ENCODE measurements at places on chromosomes 5 and 9.

DNA sequence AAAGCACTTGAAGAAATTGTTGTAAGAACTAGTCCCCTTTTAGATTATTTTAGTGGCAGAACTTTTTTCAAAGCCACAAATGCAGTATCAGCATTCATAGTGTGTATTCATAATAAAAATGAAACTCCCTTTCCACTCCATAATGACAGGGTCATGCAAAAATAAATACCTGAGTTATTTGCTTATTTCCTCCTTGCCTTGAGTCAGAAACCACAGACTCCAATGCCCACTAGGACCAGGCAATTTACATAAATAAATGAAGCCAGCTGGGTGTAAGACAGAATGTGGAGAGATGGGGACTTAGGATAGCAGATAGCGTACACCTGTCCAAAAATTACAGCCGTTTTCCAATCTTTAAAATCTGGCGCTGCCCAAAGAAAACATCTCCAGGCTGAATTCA, 417.8 kb downstream of the TMEM161B start:
- no peak for DNase-seq

DNA sequence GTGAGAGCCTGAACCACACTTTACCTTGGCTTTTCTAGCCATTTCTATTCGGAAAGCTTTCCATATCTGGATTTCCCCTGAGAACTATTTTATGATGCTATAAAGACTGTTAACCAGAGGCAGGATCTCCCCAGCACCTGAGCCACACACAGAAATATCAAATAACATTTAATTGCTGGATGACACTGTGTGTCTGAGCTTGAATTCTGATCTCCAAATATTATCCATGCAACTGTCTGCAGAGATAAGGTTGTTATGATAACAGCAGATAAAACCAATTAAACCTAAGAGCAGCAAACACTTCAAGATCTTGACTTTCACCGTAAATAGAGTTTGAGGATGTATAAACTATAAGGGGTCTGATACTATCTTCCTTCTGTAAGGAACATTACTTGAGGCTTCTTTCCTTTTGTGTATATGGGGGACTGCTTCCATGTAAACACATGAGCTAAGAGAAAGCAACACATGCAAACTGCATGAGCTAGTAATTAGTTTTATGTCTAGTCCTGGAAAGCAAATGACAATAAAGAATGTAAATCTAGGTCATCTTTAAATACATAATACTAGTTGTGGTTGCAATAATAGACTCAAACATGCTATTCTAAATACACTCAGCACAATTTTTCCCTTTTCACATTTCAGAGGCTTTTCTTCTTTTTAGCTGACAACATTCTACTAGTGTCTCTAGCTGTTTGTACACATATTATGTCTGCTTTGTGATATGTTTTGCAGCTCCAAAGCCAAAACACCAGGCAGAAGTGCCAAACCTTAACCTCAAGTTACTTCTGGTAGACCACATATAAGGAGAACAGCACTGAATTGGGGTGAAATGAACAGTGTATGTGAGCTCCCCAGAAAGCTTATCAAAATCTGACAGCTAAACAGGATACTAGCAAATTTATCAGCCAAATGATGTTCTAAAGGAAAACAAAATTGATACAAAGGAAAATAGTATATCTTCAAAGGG, 136.5 kb downstream of the EFNA5 start:
- DNase-seq = no peak

DNA sequence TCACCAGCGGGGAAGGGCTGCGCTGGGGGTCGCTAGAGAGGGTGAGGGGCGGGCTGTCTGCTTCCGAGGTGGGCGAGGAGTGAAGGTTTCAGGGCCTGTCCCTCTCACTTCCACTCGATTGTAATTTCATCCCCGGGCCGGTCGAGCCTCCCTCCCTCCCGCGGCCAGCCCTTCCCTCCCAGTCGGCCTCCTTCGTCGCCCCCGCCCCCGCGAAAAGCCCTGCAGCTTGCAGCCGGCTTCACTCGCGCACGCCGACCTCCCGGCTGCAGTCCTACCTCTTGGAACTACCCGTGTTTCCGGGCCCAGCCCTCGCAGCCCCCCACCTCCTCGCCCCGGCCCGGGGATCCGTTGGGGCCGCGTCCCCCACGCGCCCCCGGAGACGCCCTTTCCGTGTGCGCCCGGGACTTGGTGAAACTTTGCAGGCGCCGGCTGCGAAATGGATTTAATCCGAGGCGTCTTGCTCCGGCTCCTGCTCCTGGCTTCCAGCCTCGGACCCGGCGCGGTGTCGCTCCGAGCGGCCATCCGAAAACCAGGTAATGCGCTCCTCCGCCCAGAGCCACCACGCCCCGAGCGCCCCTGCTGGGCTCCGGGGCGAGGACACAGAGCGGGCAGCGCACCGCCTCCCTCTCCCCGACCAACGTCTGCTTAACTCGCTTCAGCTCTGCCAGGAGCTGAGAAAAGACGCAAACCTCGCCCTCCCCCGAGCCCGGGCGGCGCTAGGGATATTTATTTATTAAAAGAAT, at the start of gene EGFLAM:
TSS of gene EGFLAM (plus strand) at position 241 of the 743 bp plus-strand sequence. CDS start at position 437, 196 bp downstream.
- DNase-seq = no peak

DNA sequence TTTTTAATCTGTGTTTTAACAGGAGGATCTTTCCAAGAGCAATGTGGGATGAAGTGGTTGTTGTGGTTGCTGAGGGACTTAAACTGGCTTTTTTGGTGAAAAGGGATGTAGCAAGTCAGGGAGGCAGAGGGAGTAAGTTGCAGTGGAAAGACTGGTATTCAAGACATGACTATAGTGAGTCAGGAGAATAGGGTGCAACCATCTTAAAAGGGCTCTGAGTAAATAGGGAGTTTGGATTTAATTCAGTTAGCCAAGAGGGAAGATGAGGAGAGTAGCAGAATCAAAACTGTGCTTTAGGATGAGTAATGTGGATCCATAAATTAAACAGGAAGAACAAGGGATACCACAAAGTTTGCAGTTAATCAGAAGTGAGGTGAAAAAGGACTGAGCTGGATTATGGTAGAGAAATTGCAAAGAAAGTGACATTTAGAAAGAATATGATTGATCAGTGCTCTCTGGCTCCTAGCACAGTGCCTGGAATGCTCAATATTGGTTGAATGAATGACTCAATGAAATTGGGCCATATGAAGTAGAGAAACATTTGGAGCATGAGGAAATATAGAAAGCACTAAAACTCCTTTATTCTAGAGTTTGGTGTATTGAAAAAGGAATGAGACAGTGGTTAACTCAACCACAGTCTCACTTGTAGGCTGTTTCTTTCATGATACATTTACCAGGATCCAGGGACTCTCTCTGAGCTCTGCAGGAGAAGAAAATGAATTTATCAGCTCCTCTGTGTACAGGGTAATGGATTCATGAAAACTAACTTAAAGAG, 5.1 kb downstream of the POLR3G start:
- DNase-seq = peak; percentile 27

DNA sequence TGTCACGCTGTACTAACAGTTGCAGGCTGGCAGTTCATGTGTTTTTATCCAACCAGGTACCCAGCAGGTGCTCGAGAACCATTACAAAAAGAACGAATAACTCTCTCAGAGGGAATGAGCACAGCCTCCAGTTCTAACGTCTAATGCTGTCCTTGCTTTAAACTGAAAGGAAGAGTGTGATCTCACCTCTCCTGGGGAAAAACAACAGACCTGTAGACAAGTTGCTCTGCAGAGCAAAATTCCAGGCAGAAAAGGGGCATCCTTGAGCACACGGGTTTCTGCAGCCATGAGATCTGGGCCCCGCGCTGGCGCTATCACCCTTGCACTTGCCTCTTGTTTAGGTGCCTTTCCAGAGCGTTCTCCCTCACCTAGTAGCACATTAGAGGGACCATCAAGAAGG, 92.5 kb upstream of the DNAH5 start:
- DNase-seq = no peak

DNA sequence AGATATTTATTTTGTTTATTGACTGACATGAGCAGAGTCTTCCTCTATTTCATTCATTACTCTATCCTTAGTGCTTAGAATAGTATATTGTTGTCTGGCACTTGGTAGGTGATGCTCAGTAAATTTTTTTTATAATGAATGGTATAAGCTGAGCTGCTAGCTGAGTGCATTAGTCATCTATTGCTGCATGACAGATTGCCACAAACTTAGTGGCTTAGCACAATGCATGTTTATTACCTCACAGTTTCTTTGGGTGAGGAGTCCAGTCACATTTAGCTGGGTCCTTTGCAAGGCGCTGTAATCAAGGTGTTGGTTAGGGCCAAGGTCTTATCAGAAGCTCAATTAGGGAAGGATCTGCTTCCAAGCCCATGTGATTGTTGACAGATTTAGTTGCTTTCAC, 23.1 kb downstream of the SMAD5 start:
- peak; percentile 21 for DNase-seq

- DNase-seq = no peak
Observed at GRCh38 chr9:136539427-136540421, 6.1 kb downstream of the NOTCH1 start.

DNA sequence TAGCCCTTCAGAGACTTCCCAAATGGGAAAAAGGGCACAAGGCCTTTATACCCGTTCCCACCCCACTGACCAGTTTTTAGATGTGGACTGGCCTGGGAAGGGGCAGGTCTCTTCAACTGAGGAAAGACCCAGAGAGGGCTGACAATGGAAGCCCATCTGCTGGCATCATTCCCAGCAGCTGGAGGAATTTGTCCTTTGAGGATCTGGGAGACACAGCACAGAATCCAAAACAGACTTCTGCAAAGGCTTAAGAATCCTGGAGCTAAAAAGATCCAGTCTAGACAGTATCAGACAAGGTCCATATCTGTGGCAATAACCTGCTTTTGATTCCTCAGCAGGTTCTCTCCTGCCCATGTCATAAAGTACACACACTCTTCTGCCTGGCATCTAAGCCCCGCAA, 329.2 kb downstream of the TMEM167A start:
- no peak for DNase-seq

DNA sequence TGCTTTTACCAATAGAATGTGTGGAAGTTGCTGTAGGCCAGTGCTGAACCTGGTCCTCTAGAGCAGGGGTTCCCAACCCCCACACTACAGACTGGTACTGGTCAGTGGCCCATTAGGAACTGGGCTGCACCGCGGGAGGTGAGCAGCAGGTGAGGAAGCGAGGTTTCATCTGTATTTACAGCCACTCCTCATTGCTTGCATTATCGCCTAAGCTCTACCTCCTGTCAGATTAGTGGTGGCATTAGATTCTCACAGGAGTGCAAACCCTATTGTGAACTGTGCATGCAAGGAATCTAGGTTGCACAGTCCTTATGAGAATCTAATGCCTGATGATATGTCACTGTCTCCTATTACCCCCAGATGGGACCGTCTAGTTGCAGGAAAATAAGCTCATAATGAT, 6.1 kb upstream of the CCDC152 start:
- no peak for DNase-seq

DNA sequence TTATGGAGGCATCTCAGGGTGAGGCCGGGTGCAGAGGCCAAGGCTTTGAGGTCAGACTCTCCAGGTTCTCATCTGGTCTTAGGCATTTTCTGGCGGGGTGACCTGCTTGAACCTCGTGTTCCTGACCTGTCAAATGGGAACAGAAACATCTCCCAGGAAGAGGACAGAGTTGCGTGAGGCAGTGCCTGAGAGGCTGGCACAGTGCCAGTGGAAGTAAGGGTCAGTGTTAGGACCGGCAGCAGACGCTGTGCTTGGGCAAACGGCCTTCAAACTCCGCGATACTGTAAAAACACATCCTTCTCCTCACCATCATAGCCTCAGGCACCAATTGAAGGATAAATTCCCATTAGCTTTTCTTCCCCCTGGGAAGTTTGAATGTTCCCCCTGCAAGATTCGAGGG, 55.6 kb upstream of the FCN2 start:
- no peak for DNase-seq

- DNase-seq = no peak
Observed at GRCh38 chr5:110510146-110510545, 216.3 kb downstream of the TMEM232 start.

DNA sequence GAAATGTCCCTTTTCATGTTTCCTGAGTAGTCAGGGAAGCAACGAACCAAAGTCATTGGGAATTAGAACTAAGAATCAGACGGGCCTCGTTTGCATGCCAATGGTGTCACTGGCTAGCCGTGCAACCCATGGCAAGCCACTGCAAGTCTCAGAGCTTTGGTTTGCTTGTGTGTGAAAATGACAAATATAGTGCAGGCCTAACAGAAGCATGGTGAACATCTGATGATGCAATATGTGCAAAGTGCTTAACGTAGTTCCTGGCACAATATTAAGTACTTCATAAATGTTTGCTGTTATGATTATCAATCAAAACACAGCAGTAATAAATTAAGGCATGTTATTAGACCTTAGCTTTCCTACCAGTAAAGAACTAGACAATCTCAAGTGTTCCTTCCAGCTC, 118.0 kb upstream of the TRIM32 start:
- no peak for DNase-seq

GRCh38 chr9:84218322-84218721, 122.2 kb downstream of the SLC28A3 start:
- DNase-seq = no peak

DNA sequence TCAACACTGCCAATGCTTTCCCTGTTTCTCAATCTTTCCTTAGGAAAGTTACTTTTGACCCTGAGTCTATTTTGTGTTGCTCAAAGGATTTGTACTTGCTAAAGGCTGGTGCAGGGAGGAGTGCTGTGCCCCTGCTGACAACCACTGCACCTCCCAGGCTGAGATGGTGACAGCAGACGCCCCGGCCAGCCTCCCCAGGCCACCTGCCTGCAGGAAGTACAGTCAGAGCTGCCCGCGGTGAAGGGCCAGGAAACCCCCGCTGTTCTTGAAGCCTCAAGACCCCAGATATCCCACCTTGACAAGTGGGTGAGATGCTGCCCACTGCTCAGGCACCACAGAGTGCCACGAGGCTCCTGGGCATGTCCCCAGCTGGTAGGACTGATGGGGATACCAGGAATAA, 44.2 kb upstream of the CKMT2 start:
- no peak for DNase-seq

DNA sequence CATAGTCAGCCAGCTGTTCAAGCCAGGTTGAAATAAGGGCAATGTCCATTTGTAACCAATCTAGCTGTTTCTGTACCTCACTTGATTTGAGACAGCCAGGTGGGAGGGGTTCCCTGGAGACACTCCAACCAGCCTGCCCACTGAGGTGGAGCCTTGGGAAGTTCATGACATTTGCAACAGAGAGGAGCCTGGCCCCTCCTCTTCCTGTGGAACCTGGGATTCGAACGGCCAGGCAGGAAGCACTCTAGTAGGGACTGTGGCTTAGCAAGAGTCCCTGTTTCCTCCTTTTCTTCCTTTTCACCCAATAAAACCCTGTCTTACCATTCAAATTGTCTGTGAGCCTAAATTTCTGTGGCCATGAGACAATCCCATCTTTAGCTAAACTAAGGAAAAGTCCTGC, 312.3 kb upstream of the NMUR2 start:
- no peak for DNase-seq

DNA sequence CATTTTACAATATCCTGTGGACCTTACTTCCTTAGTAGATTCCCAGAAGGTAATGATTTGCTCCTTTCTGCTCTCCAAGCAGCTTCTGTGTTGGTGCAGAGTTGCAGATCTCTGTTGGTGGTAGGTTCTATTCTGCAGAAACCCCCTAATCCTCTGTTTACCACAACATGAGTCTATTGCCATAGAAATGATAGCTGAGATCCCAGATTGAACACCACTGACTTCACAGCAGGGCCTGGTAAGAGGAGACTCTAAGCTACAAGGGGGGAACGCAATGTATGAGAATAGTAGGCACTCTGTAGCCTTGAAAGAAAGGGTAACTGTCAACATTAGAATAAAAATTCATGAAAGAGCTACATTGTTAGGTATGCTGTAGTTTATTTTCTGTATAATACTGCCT, 59.5 kb downstream of the MUSK start:
- no peak for DNase-seq

- peak; percentile 87 for DNase-seq
Observed at GRCh38 chr9:99134893-99135341, 30.0 kb downstream of the TGFBR1 start.

- DNase-seq = no peak
Observed at GRCh38 chr5:78341440-78341839, 19.0 kb upstream of the SCAMP1 start.

All from AG10803 (cell line).